ENCODE measurements at places on chromosomes 2 and 18.
A peak's percentile ranks its signal among the peaks of the same experiment; 100 is the strongest.

- no peak for DNase-seq
Measured at GRCh38 chr18:59712311-59712710, 15.1 kb upstream of the CCBE1 start.

DNA sequence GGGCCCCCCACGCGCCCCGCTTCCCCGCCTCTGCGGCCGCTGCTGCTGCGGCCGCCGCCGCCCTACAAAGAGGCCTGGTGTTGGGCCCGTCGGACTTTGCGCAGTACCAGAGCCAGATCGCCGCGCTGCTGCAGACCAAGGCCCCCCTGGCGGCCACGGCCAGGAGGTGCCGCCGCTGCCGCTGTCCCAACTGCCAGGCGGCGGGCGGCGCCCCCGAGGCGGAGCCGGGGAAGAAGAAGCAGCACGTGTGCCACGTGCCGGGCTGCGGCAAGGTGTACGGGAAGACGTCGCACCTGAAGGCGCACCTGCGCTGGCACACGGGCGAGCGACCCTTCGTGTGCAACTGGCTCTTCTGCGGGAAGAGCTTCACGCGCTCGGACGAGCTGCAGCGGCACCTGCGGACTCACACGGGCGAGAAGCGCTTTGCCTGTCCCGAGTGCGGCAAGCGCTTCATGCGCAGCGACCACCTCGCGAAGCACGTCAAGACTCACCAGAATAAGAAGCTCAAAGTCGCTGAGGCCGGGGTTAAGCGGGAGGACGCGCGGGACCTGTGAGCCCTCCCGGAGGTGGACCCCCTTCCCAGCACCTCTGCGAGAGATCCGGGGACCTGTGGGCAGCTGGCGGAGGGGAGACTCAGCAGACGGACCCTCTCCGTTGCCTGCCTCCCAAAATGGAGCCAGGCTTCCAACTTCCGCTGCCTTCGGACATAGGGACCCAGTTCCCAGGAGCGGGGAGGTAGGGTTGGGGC lies 1.9 kb downstream of the SP5 start:
- DNase-seq = no peak

DNA sequence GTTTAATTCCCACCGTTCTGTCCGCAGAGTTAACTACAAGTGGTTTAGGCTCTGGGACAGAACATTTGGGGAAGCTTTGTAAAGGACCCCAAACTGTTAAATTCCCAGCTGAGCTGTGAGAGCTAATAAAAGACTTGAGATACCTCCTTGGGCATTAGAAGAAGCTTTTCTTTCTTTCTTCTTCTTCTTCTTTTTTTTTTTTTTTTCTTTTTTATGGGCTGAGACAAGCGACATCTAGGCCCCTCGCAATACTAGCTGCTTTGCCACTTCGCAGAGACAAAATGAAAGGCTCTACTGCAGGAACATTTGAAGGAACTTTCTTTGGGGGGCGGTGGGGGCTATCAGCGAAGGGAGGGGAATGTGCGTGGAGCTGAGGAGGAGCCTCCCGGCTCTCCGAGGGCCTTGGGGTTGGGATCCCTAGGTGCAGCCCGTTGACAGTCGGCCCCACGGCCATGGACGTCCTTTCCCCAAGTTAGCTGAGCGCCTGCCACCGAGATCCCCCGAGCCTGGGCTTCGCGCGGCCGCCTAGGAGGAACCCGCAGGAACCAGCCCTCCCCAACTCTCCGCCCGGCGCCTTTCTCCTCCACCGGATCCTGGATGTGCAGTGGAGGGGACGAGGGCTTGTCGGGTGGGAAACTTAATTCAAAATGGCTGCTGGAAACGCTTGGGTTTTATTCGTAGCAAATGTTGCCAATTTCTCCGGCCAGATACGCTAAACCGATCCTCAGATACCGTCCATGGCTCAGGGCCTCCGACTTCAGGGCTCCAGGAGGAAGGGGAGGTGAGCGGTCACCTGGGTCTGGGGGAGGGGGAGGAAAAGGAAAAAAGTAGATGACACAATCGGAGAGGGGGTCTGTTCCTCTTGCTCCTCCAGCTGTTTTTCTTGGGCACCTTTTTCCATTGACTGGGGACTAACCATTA lies 4.2 kb downstream of the MEIS1 start:
- DNase-seq = no peak

DNA sequence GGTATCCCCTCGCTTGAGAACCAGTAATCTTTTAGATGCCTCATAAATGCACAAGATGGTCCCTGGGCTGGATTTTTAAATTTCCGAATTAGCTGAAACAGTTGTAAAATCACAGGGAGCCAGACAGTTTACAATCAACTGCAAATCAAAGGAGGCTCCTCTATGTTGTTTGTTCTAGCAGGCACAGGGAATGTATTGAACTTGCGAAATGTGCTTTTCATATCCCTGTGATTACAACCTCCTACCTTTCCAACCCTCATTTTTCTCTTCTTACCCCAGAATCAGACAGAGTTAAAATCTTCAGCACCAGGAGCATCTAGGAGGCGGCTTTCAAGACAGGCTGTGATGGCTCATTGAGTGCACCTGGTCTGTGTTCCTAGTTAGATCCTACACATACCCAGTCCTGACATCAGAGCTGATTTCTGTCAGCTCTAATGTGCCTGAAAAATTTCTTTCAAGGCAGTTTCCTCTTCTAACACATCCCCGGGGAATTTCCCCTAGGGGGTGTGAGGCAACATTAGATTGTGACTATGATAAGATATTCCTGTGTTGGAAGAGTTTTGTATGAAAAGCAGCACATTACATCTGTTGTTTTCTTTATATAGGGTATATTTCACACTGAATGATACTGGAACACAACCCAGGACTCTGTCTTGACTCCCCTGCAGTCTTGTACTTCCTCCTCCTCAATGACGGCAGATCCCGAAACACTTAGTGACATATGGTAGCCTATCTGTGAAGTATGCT lies 17.9 kb upstream of the CAVIN2 start:
- DNase-seq = no peak

DNA sequence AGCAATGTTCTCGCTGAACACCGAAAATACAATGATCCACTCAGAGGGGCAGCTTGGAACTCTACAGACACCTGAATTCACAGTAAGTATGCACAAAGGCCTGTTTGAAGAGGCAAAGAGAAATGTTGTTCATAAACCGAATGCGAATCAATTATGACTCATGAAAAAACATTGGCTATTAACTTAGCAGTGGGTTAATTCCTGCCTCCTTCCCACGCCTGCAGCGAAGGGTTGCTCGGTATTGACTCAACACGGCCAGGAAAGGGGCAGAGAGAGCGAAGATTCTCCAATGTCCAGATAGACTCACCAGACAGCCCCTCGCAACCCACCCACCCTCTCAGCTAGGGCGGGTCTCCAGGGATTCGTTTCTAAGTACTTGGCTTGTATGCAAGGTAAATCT lies 9.4 kb downstream of the CRACDL start:
- no peak for DNase-seq

DNA sequence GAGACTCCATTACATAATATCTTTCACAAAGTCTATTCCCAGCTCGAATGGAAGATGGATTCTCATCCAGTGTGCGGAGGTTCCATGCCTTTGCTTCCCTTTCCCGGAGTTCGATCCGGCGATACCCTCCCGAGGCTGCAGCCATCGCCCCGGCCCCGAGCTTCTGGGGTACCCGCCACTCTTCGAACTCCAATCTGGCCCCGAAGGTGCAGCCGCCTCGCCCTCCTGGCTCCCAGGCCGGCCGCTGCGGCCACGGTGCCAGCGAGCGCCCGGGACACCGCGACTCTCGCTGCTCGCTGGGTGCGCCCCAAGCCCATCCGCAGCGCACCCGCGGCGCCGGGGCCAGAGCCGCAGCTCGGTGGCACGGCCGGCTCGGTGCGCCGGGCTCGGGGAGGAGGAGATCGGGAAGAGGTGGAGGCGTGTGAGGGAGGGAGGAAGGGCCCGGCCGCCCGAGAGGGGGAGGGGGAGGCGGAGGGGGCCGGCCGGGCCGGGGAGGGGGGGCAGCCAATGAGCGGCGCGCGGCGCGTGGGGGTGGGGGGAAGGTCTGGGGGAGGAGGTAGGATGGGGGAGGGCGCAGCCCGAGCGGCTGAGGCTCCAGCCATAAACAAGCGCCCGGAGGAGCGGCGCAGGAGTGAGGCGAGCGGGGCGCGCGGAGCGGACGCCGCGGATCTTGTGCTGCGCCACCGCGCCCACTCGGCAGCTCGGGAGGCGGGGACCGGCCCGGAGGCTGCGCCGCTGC lies at the start of gene CRIM1:
Gene CRIM1 (plus strand): TSS at position 628 of the 739 bp plus-strand sequence. CDS start 515 bp downstream, outside the sequence.
- no peak for DNase-seq

DNA sequence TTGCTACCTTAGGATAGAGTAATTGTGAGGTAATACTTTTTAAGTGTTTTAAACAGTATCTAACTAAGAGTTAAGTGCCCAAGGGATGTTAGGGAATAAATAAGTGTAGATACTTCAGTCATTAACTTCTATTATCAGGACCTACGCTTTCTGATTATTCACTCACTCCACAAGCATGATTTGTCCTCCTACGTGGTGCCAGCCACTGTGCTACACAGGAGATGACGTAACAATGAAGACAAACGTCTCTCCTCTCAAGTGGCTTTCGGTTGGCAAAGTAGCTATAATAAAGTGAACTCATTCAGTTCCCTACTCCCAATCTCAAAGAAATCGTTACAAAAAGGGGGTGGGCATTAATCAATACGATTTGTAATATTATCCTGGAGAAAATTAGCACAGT lies 100.9 kb upstream of the SETBP1 start:
- DNase-seq = no peak

GRCh38 chr2:17877811-17878280 lies 621 bp upstream of the KCNS3 start:
- no peak for DNase-seq

DNA sequence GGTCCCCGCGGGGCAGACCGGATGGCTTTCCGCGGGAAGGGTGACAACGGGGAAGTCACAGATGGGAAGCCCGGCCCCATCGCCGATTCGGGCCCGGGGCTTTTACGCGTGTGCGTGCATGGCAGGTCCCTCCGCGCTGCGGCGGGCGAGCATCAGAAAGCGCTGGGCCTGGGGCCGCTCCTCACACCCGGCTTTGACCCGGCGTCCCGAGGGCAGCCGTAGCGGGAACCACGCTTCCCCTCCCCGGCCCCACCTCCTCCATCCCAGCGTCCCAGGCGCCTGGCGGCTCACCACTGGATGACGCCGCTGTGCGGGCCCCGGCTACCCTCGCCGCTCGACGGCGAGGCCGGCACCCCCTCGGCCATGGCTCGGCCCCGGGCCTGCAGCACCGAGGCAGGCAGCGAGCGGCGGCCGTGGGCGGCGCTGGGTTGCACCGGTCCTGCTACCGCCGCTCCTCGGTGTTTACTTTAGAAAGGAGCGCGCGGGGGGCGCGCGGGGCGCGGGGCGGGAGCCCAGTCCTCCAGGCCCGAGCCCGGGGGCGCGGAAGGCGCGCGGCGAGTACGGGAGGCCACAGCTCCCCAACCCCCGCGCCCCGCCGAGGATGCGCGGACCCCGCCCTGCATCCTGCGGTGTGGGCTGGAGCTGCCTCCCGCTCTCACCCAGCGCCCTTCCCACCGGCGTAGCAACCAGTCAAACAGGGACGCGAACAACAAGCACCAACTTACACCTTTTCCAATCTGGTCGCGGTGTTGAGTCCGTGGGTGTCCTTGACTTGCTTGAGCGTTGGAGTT lies 806 bp downstream of the RFX8 start:
- no peak for DNase-seq

GRCh38 chr2:164890544-164890943 lies 48.9 kb upstream of the COBLL1 start:
- no peak for DNase-seq

DNA sequence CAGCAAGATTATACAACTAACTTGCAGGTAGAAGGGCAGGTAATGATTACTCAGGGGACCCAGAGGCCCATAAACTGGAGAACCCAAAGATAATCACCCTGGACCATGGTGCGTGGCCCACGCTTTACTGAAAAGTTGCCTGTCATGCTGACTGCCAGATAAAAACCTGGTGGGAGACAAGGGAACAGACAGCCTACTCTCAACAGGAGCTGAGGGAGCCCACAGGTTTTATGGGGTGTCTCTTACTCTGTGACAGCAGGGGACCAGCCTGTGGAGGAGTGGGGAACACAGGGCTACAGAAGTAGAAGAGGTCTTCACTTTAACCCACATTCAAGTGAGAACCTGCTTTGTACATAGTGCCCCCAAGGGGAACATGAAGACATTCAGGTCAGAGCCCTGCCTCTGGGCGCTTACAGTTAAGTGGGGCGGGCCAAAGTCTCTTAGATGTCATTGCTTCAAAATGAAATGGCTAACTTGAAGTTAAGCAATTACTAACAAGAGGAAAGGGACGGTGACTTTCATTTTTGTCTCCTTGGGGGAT lies 60.4 kb downstream of the DHRS9 start:
- DNase-seq = no peak

GRCh38 chr2:62305421-62306176 lies 109.7 kb downstream of the B3GNT2 start:
- peak; percentile 36 for DNase-seq

DNA sequence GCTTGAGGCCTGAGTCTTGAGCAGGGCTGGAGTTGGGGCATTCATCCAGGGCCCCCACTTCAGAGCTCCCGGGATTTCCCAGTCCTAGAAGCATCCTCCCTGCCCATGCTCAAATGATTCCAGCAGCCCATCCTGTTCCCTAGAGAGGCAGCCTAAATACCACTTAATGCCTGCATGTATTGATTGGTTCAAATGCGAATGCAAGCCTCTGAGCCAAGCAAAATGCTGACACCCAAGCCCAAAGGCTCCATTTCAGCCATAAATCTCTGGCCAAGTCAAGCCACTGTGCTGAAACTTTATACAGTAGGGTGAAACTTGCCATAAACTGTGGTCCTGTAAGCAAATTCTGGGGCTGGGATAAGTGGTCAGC lies 279.8 kb downstream of the CLIP4 start:
- no peak for DNase-seq

DNA sequence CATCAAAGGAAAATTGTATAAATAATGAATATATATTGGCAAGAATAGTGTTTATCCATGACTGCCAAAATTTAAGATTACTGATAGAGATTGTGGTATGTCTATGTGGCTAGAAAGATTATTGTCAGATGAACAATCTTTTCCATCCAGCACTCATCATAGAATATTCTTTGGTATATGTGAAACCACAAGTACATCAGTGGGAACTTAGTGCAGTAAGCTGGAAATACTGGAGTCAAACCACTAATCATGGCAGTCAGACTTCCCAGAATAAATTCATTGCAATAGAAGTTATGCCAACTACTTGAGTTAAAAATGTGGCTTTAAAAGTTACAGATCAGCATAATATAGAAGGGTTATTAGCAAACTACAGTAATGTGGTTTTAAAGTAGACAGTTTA lies 310.3 kb downstream of the GULP1 start:
- DNase-seq = no peak

DNA sequence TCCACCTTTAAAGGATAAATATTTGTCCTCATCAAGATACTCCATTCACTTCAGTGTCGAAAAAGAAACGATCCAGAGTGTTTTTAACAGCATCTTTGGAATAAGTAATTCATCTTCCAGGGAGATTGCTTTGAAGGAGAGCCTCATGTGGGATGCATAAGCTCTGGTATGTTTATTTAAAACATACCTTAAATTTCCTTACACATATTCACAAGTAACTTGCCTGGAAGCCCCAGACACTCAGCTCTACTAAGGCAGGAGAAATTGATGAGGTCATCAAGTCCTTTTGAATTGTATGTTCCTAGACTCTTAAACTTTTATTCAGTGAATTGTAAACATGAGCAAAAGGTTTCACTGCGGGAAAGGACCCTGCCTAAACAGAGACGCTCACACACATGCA lies 103.0 kb downstream of the CDK15 start:
- no peak for DNase-seq

GRCh38 chr2:219832904-219833303 lies 205.5 kb downstream of the SLC4A3 start:
- DNase-seq = no peak

GRCh38 chr18:77101410-77102258 lies 30.9 kb downstream of the MBP start:
- DNase-seq = no peak

All from activated T-helper 1 cell treated with anti-CD3 and anti-CD28 coated beads, Interleukin-2, amount 50 U/mL, for 16 hours (primary cell).